Activated CD8-positive, alpha-beta memory T cell treated with anti-CD3 and anti-CD28 coated beads for 24 hours (primary cell): ENCODE measurements at places on chromosomes 5 and 9.

DNA sequence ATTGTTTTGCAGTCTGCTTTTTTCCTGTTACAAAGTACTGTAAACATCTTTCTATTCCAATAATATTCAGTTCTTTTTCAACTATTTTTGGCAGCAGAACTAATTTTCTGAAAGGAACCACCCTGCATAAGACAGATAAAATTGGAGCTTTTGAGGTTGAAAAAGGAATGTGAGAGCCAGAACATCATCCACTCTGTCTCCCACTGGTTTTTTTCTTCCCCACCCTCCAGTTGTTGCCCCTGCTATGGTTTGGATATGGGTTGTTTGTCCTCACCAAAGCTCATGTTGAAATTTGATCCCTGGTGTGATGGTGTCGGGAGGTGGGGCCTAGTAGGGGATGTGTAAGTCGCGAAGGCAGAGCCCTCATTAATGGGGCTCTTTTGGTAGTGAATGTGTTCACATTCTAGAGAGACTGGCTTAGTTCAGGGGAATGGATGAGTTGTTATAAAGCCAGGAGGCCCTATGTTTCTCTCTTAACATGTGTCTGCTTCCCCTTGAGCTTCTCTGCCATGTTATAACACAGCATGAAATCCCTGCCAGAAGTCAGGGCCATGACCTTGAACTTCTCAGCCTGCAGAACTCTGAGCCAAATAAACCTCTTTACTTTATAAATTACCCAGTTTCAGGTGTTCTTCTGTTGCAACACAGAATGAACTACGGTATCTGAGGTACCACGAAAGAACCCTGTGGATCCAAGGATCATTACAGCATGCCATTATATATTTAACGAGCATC is 34.8 kb upstream of the MAST4 start:
- DNase-seq: no peak

- DNase-seq: no peak
Observed at GRCh38 chr9:78865737-78866136, 568.8 kb downstream of the PSAT1 start.

GRCh38 chr9:38026021-38026809 is 42.8 kb downstream of the SHB start:
- DNase-seq: no peak

- DNase-seq: no peak
Observed at GRCh38 chr5:138875552-138875875, 379 bp upstream of the LRRTM2 start.

- no peak for DNase-seq
Observed at GRCh38 chr5:159083548-159084452, 15.9 kb downstream of the EBF1 start.

DNA sequence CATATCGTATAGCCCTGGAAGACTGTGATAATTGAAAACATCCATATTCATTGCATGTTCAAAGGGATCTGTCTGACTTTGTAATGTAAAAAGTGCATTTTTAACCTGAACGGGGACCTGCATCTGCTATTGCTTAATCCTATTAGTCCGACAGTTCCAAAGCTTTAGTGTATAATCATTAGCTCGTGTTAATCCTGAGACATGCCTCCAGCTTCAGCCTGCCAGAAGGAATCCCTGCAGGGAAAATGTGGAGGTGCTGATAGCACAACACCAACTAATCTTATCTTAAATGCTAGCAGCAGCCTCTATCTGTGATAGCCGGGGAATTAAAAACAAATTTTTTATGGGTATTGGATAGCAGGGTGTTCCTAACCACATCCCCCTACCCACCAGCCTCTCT is 495.2 kb downstream of the TLE4 start:
- no peak for DNase-seq

DNA sequence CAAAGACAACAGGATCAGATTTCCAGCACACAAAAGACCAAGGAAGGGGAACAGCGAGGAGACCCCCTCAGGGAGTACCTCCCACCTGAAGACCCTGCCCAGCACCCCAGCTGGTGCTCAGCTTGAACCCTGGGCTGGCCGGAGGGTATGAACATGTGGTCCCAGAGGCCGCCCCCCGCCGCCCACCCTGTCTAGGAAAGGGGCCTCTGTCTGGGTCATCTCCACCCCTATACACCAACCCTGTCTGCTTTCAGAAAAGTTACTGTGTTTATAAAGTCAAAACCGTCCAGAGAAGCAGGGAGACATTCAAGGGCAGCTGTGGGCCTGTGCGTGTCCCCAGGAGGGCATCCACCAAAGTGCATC is 72.2 kb downstream of the ADAMTS2 start:
- no peak for DNase-seq

GRCh38 chr5:138833080-138833479 is 42.1 kb downstream of the LRRTM2 start:
- no peak for DNase-seq
